ENCODE measurements at places on chromosomes 11 and 22.

DNA sequence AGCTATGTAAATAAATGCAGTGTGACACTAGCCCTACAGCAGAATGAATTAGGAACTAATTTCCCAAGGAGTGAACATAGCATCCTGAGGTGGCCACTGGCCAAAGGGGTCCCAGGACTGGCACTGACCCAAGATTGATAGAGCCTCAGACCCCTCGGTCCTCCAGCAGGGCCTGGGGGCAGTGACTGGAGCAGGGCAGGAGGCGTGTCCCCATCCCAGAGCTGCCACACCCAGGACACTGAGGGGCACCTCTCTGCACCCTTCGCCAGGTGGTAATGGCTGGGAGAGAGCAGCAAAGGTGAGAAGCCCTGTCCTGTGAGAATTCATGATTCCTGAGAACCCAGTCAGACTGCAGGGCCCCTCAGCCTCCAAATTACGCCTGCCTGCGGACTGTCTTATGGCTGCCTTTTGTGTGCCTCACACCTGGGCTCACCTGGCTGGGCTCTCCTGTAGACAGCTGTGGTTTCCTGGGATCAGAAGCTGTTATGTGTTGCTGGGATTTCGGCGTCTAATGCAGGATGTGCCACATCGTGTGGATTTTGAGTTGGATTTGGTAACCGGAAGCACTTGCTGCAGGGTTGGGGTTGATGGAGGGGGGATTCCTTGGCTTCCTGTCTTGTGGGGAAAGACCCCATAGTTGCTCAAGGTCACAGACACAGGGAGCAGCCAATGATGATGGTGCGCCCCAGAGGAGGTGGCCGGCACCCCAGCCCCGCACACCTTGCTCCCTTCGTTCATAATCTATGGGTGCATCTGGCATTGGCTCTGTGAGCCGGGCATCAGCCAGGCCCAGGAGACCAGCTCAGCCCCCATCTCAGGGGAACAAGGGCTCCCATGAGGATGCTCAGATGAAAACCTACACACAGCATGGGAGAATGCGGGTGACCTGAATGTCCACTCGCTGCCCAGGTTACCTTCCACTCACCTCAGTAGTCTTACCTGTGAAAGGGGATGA lies 582.9 kb downstream of the BRD1 start:
- no peak for DNase-seq

DNA sequence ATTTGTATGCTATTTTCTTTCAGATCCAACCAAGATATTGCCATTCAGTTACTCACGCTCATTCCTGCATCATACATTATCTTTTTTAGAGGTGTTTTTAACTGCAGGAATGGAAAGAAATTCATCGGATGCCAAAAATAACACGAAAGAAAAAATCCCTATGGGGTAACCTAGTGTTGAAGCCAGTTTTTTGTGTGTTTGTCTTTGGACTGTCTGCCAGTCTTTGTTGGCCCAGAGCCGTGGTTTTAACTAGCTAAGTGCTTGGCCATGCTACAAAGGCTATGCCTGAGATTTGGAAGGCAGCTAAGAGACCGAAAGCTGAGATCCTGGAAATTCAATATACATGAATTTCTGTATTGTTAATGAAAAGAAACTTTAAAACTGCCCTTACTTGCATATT lies 309.8 kb upstream of the CNTN5 start:
- no peak for DNase-seq

DNA sequence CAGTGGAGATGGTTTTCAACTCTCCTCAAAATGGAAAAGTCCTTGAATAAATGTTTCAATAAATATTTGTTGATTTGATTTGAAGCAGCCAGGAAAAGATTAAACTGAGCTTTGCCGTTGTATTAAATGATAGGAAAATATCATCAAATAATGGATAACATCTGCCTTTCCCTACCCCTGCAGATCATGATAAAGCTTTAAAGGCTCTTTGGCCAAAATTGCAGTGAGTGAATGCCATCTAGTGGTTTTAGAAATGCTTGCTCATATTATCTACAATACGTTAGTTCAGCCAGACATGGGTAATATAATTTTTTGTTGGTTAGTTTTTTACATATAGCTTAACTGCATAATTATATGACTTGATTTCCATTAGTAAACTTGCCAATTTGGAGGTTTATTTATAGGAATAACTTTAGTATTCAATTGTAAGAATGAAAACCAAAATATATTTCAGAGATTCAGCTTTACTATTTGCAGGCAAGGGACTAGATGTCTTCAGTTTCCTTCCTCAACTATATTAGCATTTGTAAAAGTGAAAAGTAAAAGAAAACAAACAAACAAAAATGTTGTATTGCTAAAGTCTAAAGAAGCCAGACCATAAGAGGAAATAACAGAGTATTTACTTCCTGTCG lies 159.2 kb downstream of the MSANTD4 start:
- DNase-seq, result no peak

- no peak for DNase-seq
Observed at GRCh38 chr11:134485316-134485715, 73.3 kb upstream of the B3GAT1 start.

GRCh38 chr11:496834-497564 lies 10.0 kb downstream of the RNH1 start:
- no peak for DNase-seq

DNA sequence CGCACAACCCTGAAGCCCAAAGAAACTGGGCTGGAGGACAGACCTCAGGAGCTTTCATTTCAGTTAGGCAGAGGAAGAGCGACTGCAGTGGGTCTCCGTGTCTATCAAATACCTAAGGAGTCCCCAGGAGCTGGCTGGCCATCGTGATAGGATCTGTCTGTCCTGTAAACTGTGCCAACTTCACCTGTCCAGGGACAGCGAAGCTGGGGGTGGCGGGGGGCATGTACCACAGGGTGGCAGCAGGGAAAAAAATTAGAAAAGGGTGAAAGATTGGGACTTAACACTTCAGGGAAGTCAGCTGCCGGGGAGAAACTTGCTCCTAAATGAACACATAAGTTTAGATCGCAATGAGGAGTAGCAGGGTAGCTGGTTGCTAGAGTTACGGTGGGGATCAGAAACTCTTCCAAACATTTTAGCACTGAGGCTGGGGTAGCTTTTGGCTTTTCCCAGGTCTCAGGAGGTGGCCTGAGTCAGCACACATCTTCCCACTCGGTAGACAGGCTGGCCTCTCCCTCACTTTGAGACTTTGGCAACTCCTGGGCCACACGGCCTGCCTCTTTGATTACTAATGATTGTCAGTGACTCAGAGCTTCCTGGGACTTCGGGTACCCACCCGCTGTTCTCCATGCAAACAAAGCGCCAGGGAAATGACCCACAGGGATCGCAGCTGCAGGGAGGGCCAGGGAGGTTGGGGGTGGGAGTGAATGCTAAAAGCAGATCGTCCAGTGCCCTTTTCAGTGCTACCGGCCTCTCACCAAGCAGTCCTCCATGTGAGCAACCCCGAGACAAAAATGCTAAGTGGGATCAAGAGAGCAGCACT lies 2.9 kb upstream of the MTFP1 start:
- peak; percentile 59 for DNase-seq

GRCh38 chr22:45718391-45718790 lies 46.8 kb downstream of the ATXN10 start:
- no peak for DNase-seq

GRCh38 chr11:33773987-33774735 lies at the start of gene FBXO3:
Gene FBXO3 (minus strand): TSS chr11:33774520. CDS start chr11:33774497, 23 bp downstream.
- DNase-seq, result peak; percentile 77

DNA sequence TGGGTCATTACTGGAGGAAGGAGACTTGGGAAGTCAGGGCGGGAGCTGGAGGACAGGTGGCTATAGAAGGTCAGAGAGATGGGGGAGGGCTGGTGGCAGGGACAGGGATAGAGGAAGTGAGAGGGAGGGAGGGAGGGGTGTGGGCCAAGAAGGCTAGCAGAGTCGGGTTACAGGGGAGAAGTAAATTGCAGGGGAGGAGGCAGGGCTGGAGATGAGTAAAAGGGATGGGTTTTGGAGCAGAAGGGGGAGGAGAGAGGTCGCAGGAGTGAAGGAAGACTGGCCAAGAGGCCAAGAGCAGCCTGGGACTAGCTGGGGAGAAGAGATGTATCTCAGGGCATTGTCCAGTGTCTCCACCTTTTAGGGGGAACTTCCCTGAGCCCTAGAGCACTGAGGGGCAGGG lies 33.0 kb downstream of the LRRC10B start:
- DNase-seq, result no peak

DNA sequence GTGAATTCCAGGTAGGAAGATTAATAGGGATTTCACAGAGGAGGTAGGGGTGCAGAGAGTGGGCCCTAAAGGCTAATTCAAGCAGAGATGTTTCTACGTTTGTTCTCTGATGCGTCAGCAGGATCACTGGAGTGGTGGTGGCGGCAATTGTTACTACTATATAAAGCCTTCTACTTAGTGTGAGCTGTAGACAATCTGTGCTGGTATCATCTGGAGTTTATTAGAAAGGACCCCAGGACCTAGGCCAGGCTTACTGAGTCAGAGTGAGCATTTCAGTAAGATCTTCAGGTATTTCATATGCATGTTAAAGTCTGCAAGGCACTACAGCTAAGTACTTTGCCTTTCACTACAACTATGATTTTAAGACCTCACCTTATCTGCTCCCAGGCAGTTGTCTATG lies 59.5 kb downstream of the USP35 start:
- no peak for DNase-seq

DNA sequence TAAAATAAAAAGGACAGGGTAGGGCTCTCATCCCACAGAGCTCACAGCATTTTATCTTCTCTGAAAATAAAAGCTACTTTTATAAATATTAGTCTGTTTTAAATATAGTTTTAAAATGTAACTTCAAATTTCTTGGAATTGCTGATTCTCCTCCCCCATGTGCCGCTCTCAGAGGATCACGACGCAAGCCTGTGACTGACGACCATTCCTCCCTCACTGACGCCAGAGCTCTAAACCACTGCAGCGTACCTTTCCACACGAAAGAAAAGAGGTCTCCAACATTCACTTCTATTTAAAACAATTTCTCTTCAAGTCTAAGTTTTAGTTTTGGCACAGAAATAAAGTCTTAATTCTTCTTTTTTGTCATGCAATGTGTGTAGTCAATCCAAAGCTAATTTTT lies 9.3 kb downstream of the TOLLIP start:
- DNase-seq, result no peak

- no peak for DNase-seq
Observed at GRCh38 chr11:43751726-43752125, 71.2 kb downstream of the HSD17B12 start.

DNA sequence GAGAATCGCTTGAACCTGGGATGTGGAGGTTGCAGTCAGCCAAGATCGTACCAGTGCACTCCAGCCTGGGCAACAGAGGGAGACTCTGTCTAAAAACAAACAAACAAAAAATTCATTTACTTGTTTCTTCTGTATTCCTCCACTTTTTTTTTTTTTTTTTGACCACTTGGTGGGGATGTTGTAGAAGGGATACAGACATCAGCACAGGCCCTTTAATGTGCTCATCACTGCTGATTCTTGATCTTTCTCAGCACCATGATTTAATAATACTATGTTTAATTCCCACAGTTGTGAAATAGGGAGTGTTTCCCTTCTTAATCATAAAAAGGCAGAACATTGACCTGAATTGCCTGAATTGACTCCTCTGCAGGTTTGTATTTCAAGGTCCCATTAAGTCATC lies 4.5 kb downstream of the TTC9C start:
- no peak for DNase-seq

DNA sequence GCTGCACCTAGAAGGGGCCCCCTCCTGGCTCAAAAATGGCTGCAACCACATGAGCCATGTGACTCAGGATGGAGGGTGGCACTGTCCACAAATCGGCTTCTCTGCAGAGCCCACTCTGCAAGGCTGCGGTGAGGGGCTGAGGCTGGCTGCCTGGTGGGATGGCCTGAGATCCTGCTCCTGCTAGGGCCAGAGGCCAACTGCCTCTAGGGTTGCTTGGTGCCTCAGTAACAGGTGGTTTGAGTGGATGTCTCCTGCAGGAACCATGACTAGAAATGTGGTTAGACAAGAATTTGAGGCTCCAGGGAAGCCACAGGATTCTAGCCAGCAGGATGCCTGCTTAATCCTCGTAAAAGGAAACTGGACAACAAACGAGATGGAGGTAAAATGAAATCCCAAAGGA lies 17.1 kb downstream of the PATZ1 start:
- DNase-seq, result no peak

DNA sequence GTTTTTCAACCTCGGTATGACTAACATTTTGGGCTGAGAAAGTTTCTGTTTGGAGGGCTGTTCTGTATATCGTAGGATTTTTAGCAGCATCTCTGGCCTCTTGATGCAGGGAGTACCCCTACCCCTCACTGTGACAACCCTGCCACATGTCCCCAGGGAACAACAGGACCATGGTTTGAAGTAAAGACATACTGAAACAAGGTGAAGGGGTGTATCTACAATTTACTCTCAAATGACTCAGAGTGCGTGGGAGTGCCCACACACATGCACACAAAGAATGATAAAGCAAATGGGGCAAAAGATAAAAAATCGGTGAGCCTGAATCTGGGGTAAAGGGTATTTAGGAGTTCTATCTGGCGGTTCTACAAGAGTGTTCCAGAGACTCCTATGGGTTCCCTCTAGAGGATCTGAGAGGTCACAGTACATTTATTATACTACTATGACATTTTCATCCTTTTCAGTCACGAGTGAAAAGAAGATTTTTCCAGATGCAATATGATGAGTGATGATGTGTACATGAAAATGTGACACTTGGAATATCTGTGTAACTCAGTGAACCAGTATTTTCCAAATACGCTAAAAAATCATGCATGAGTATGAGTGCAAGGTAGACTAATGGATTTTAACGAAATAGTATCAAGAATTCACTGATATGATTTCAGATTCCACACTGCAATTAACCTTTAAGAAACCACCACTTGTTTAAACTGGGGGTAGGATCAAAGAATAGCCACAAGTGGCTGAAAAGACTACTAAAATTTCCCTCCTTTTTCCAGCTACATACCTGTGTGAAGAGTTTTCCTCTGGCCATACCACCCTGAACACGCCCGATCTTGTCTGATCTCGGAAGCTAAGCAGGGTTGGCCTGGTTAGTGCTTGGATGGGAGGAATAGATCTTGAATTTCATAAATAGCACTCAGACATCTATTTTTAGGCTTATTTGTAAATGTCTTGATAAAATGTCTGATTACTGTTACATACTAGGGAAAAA lies 56.3 kb upstream of the YPEL1 start:
- DNase-seq, result peak; percentile 46

- no peak for DNase-seq
Observed at GRCh38 chr11:130162733-130163132, 3.2 kb downstream of the ST14 start.

Measured in activated CD4-positive, alpha-beta T cell treated with anti-CD3 and anti-CD28 coated beads, Interleukin-2, amount 50 U/mL, for 48 hours (primary cell).